Effector memory CD4-positive, alpha-beta T cell (primary cell): ENCODE measurements at places on chromosomes 2 and 18.

DNA sequence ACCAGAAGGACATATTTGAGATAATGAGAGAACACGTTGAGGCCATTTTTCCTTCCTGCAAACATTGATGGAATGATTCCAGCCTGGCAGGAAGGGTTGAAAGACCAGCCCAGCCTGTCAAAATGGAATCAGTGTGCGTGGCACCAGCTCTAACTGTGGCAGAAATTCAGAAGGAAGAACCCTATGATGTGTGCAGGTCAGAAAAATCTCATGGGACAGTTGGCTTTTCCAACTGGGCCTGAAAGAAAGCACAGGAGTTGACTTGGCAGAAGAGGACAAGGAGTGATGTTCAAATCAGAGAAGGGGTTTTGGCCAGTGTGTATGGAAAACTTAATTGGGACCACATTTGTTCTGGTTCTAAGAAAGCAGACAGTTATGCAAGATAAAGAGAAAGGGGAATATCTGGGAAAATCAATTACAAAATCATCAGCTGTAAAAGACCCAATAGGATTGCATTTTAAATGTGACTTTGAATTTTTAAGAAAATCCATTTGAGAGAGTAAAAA lies 192.8 kb upstream of the PID1 start:
- no peak for DNase-seq

- DNase-seq, result no peak
Measured at GRCh38 chr18:23693846-23694245, 4.6 kb downstream of the LAMA3 start.

- DNase-seq, result no peak
Measured at GRCh38 chr18:35619464-35619863, 37.9 kb downstream of the GALNT1 start.

GRCh38 chr18:40431071-40431985 lies 1523.7 kb upstream of the PIK3C3 start:
- no peak for DNase-seq

GRCh38 chr2:188919824-188920223 lies 54.3 kb upstream of the COL3A1 start:
- no peak for DNase-seq

DNA sequence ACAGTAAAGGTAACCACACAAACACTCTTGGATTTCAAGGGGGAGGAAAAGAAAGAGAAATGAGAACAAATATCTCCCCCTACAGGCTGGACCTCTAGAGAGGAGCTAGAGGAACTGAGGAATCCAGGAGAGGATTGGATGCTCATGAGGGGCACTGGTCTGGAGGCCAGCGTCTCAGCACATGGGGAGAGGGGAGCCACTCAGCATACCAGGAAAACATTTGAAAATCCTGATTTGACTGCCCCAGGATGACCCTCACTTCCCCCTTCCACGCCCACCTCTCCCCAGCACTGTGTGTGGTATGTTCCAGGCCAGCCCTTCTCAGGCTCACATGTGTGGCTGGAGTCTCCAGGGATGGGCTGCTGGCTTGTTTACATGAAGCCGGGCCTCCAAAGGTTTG lies 396.8 kb upstream of the ID2 start:
- no peak for DNase-seq

GRCh38 chr2:77813599-77813998 lies 291.4 kb upstream of the LRRTM4 start:
- DNase-seq, result no peak

DNA sequence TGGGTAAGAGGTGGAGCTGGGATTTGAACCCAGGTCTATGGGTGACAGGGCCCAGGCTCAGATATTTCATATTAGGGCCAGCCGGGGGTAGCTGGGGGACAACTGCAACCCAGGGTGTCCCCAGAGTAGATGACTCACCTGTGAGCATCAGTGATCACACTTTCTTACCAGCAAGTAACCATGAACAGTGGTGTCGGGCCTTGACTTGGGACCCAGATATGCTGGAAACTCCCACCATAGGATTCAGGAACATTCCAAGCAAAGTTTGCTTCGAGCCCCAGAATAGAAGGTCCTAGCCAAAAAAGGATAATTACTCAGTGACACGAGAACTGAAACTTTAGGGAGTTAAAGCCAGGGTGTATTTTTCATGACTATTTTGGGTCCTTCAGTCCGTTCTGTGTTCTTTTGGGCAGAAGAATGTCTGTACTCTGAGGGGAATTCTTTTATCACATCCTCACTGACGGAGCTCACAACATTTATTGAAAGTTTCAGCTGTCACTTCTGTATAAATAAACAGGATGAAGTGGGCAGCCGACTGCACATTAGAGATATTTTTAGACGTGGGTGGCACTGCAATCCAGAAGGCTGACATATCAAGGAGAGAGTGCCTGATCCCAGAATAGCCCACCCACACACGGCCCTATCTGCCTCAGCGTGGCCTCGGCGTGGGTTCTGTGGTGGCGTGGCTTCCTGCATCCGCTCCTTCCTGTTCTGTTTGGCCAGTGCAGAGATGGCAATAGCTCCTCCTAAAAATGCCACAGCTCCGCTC lies 45.6 kb downstream of the RAMP1 start:
- no peak for DNase-seq

DNA sequence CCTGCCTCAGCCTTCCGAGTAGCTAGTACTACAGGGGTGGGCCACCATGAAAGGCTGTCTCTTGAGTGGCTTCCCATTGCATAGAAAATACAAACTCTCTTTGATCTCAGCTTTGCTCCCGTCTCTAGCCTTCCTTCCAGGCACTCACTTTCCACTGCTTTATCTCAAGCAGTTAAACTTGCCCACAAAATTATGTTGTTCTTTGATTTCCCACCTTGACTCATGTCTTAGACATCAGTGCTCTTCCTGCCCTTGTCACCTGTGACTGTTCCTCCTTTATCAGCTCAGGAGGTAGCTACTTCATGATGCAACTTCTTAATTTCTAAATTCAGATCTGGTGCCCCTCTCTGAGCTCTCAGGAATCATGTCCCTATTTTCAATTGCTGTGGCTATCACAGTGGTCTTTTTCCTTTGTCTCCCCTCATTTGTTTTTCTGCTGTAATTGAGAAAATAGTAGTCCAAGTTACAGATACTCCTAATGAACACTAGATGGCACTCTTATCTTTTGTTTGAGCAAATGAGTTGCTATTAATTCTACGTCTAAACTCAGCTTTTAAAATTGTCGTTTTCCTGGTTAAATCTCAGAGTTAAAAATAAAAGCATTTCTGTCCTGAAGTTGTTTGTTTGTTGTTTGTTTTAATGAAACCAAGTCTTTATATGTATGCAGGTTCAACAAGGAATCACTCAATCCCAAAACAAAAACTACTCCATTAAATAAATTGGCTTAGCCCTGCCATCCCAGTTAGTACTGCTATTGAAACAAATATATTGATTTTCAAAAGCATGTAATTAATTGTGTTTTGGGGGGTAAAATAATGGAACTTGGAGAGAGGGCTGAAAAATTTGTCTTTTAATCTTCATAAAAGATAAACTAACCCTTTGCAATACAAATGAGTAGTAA lies 46.9 kb upstream of the GREB1L start:
- DNase-seq, result no peak

GRCh38 chr2:10009271-10009810 lies 34.0 kb upstream of the KLF11 start:
- DNase-seq, result no peak

GRCh38 chr2:102331311-102331980 lies 20.1 kb downstream of the IL1RL1 start:
- no peak for DNase-seq

DNA sequence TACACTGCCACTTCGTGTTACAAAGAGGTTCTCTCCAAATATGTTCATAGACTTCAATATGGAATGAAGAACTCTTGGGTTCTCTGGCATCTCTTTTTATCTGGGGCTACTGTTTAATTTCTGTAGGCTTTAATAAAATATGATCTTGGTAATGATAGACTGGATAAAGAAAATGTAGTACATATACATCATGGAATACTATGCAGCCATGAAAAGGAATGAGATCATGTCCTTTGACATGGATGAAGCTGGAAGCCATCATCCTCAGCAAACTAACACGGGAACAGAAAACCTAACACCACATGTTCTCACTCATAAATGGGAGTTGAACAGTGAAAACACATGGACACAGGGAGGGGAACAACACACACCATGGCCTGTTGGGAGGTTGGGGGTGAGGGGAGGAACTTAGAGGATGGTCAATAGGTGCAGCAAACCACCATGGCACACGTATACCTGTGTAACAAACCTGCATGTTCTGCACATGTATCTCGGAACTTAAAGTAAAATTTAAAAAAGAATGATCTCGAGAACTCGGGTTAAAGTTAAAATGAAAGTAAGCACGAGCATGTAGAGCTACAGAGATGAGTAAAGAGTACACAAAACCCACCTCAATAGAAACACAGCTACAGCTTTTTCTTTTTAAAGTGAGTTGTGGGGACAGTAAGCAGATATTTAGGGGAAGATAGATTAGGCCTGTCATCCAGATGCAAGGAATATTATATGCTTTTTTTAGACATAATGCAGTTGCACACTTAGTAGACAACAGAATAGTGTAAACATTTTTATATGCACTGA lies 102.3 kb downstream of the SGPP2 start:
- DNase-seq, result no peak

- no peak for DNase-seq
Measured at GRCh38 chr2:31736695-31737454, 156.1 kb upstream of the SRD5A2 start.

GRCh38 chr18:38539371-38539770 lies 973.8 kb upstream of the CELF4 start:
- DNase-seq, result no peak

DNA sequence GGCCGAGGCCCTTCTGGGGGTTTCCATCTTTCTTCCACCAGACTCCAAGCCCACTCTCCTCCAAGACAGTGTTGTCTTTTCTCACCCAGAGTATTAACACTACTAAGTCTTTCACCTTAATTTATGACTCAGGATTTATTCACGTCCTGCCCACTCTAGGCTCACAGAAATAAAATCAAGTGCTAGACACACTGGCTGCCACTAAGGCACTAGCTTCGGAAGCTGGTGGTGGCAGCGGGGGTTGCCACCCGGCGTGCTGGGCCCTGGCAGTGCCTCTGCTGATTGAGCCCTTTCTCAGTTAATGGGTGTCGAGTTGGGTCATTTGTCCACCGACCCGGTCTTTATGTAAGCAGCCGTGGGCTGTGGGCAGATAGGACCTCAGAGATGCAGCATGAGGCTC lies 93.6 kb upstream of the FZD5 start:
- no peak for DNase-seq

GRCh38 chr2:106085181-106085940 lies 108.7 kb downstream of the UXS1 start:
- no peak for DNase-seq

GRCh38 chr2:28898048-28898447 lies 3.6 kb downstream of the WDR43 start:
- DNase-seq, result no peak

- DNase-seq, result no peak
Measured at GRCh38 chr18:48924630-48925490, 25.9 kb downstream of the SMAD7 start.

DNA sequence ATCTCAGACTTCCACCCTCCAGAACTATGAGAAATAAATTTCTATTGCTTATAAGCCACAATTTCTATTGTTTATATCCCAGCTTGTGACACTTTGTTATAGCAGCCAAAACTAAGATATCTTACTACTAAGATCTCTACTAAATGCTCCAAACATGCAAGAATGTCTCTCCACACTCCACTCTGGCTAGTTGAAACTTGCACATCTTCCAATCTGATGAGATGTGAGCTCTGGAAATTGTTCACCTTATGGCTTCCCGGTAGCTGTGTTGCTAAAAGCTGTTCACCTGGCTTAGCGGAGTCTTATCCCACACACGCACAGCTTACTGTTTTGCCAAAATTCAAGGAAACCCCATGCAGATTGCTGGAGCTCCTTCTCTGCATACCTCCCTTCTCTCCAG lies 43.9 kb downstream of the PKDCC start:
- no peak for DNase-seq

- no peak for DNase-seq
Measured at GRCh38 chr2:144099780-144100377, 420.0 kb downstream of the ZEB2 start.

DNA sequence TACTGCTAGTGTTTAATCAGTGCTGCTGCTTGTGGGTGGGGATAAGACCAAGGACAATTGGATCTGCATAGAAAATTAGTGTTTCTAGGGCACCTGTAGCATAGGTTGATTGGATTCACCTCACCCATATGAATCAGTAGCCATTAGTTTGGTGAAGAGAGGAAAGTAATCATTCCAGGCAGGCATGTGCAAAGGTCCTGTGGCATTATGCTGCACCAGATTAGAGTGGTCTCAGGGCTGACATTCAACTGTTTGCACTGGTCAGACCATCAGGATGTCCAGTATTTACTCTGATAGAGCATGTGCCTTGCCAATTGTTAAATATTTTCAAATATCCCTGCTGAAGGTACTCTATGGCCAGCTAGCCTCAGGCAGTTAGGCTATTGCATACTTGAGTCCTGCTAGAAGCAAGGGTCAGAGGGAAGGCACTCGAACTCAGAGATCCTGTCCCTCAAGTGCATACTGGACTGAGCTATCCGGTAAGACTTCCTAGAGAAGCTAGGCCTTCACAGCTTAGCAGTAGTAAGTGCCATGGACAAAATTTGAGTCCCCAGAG lies 64.7 kb downstream of the SKA1 start:
- DNase-seq, result no peak

DNA sequence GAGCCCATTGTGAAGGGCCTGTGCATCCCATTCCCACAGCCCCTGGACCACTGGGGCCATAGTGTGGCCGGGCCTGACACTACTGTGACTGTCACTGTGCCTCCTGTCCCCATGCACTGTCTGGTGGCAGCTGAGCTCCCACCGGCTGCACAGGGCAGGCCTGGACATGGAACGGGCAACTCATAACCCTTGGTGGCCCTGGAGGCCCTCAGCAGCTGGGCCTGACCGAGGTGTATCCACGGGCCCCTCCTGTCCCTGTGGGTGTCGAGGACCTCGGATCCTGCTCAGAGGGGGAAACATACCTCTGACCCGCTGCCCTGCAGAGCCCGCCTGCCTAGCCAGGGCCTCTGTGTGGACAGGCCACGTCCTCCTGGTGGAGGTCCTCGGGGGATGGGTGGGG lies 7.8 kb upstream of the GAL3ST2 start:
- no peak for DNase-seq

DNA sequence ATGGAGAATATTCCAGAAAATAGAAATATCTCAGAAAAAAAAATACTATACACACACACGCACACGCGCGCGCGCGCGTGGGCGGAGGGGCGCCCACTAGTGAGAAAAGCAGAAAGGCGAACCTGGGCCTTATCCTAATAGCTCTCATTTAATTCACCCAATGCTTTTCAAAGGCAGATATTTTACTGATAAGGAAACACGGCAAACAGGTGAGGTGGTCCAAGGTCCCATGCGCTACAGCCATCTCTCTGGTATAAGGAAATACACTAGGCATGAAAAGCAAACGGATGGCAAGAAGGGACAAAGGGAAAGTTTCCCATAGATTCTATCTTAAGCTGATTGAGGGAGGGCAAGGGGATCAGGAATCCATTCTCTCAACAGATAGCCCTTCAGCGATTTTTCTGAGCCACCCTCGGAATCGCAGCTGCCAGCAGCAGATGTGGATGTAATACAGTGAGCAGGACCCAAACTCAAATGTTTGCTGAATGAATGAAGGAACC lies 136.7 kb downstream of the TMEM247 start:
- no peak for DNase-seq

GRCh38 chr2:42047488-42048298 lies at the start of gene PKDCC:
Gene PKDCC, plus strand, starts transcription at chr2:42048021. Its CDS starts 179 bp downstream, at chr2:42048200.
- DNase-seq, result peak; percentile 13
